Nucleus accumbens (tissue), 56 donors: ENCODE measurements at places on chromosomes 2 and 18.

GRCh38 chr2:28681606-28682005 is 70.0 kb upstream of the PPP1CB start:
- no peak for DNase-seq

GRCh38 chr18:33156906-33157470 is 283.5 kb downstream of the CCDC178 start:
- no peak for DNase-seq

DNA sequence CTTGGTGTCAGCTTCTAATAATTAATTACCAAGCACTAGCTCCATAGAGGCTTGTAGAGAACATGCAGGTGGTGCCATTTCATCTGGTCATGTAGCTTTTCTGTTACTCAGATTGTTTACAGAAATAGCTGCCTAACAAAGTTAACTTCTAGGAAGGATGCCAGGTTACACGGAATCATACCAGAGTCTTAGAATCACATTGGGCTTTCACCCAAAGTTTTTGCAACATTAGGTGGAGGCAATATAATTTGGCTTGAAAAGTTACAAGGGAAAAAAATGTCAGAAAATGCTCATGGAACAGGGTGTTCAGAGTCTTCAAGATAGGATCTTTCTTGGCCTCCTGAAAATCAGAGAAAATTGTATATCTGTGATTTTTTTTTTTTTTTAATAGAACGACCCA is 135.6 kb downstream of the ARHGAP15 start:
- no peak for DNase-seq

DNA sequence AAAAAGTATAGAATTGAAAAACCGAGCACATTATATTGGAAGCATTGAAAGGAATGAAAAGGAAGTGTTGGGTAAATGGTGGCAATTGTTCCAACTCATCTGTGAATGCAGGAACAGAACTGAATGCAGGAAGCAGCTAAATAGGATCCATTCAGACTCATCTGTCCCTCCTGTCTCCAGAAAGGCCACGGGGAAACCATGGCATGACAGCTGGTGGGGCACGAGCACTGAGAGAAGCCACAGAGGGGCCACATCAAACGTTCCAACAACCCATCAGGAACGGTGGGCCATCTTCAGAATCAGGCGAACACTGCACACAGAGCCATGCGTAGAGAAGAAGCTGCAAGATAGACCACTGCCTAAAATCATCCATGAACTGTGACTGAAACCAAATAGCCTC is 138.5 kb upstream of the SLC35G4 start:
- no peak for DNase-seq

DNA sequence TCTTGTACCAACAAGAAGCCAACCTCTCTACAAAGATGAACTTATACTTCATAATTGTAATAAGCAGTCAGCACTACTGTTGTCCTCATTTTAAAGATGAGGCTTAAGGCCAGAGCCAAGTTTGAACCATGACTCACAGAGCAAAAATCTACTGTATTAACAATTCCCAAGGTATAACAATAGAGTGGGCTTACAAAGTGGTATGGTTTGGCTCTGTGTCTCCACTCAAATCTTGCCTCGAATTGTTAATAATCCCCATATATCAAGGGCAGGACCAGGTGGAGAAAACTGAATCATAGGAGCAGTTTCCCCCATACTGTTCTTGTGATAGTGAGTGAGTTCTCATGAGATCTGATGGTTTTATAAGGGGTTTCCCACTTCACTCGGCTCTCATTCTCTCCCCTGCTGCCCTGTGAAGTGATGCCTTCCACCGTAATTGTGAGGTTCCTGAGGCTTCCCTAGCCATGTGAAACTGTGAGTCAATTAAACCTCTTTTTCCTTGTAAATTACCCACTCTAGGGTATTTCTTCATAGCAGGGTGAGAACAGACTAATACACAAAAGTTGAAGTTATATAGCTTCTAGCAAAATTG is 19.5 kb downstream of the MRPL44 start:
- no peak for DNase-seq

GRCh38 chr2:191264647-191265081 is 19.5 kb downstream of the MYO1B start:
- DNase-seq = no peak
